ENCODE measurements at places on chromosomes 2 and 18.

DNA sequence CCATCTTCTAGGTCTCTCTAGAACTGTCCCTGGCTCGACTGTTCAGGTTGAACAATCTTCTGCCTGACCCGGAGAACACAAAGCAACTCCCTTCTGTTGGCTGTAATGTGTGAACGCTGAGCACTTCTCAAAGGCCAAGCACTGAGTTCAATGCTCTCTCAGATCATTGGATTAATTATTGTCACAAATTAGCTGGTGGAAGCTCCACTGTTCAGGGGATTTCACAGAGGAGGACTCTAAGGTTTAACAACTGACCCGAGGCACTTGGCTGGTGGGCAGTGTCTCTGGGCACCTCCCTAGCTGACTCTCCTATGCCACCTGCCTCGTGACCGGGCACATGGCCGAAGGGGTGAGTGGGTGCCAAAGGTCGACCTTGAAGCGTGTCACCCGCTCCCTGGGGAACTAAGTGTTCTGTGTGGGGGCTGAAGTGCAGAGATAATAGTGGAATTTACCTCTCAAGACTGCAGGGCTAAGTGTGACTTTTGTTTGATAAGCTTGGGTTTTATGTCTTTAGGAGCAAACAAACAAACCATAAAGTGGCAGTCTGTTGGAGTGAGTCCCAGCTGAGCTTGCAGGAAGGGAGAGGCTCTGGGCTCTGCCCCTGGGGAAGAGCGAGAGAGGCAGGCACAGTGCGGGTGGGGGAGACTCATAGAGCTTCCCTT is 64.8 kb downstream of the BCL2L11 start:
- DNase-seq, result no peak

- no peak for DNase-seq
Observed at GRCh38 chr2:37447446-37447845, 103.0 kb downstream of the QPCT start.

GRCh38 chr18:26710470-26711096 is 154.9 kb downstream of the AQP4 start:
- no peak for DNase-seq

- DNase-seq, result no peak
Observed at GRCh38 chr2:234679301-234679740, 182.4 kb upstream of the ARL4C start.

GRCh38 chr2:203453858-203454451 is 81.1 kb downstream of the RAPH1 start:
- no peak for DNase-seq

DNA sequence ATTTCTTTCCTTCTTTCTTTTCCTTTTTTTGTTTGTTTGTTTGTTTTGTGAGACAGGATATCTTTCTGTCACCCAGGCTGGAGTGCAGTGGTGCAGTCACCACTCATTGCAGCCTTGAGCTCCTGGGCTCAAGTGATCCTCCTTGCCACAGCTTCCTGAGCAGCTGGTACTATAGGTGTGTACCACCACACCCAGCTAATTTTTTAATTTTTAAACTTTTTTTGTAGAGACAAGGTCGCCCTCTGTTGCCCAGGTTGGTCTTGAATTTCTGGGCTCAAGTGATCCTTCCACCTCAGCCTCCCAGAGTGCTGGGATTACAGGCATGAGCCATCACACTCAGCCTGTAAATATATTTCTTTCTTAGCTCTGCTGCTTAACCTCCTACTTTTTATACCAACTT is 83.4 kb upstream of the CYP20A1 start:
- no peak for DNase-seq

GRCh38 chr18:79006106-79006795 is 26.6 kb downstream of the SALL3 start:
- DNase-seq, result no peak

- no peak for DNase-seq
Observed at GRCh38 chr2:189841019-189841418, 56.8 kb downstream of the PMS1 start.

GRCh38 chr2:1493431-1494126 is 80.3 kb downstream of the TPO start:
- no peak for DNase-seq

DNA sequence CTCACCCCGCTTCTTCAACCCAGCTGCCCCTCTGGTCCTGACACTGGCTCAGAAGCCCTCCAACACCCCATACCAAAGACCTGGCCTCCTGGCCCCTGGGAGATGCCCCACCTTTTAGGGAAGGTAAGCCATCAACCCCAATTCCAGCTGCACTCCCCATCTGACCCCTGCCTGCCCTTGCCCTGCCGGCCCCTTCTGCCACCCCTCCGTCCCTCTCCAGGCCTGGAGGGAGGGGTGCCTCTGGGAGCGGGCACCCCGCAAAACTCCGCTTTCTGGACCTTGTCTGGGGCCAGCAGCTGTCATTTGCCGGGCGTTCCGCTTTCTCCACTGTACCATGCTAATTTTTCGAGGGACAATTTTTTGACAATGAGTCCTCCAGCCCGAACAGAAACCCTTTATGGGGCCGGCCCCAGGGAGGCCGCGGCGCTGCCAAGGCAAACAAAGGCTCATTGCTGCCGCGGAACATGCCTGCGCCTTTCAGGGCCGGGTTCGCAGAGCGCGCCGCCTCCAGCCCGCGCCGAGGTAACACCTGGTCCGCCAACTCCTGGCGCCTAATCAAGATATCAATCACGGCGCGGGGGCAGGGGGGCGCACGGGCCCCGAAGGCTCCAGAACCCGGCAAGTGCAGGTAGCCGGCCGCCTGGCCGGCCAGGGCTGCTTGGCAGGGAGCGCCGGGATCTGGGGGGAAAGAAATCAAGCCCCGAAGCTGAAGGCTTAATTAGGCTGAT is 96.0 kb downstream of the INHBB start:
- no peak for DNase-seq

GRCh38 chr2:46276642-46277041 is 20.6 kb upstream of the EPAS1 start:
- DNase-seq, result no peak
